ENCODE measurements at places on chromosomes 12 and 14.

DNA sequence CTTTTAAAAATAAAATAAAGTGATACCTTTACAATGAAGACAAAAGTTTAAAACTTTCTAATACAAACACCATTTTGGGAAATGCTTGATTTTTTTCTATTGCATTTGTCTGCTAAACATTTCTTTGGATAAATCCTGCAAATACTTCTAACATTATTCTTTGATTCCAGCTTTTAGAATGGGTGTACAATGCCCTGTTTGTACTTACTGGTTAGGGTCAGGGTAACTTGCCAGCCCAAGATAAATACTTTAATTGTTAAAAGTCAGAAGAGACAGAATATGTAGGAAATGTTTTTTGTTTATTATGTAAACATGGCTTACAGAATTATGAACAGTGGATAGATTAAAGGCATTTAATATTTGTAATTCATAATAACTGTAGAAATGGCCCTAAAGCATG, 60.5 kb downstream of the WASHC4 start:
- DNase-seq = no peak

GRCh38 chr12:56122637-56123036, 4.6 kb downstream of the ZC3H10 start:
- DNase-seq = no peak

DNA sequence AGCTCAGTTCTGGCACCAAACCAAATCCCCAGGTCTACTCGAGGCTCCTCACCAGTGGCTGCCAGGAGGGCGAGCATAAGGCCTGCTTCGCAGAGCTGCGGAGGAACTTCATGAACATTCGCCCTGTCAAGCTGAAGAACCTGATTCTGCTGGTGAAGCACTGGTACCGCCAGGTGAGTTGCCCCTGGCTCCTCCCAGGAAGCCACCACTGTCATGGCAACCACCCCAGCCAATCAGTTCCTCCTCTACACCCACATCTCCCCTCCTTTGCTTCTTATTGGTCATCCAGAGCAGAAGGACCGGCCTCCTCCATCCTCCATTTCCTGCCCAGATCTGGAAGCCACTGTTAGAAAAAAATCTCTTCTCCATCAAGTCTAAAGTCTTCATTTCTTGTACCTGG, 17.2 kb upstream of the OAS2 start:
- DNase-seq = no peak

- DNase-seq = no peak
These were observed 34.3 kb downstream of the NOPCHAP1 start for GRCh38 chr12:105020241-105020962.

DNA sequence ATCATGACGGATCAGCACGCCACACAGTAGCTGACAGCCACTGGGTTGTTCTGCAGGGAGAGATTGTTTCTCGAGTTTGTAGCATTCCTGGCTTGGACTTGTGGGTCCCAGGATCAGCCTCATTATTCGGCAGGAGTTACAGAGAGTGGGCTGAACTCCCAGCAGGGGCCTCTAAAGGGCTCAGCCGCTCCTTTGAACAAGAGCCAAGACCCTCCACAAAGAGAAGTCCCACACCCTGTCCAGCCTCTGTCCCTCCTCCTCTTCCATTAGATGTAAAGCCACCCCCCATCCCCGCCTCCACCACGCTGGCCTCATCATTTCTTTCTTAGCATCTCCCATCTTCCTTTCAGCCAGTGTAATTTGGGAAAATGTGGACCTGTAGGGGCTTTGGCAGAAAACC, 96.7 kb upstream of the HSPB8 start:
- no peak for DNase-seq

Data from activated naive CD4-positive, alpha-beta T cell (primary cell).